Activated naive CD4-positive, alpha-beta T cell (primary cell): ENCODE measurements at places on chromosomes 1 and 21.
A peak's percentile ranks its signal among the peaks of the same experiment; 100 is the strongest.

- no peak for DNase-seq
Observed at GRCh38 chr1:221794079-221794670, 52.3 kb upstream of the DUSP10 start.

- no peak for DNase-seq
Observed at GRCh38 chr1:207966521-207966920, 55.6 kb upstream of the CD34 start.

DNA sequence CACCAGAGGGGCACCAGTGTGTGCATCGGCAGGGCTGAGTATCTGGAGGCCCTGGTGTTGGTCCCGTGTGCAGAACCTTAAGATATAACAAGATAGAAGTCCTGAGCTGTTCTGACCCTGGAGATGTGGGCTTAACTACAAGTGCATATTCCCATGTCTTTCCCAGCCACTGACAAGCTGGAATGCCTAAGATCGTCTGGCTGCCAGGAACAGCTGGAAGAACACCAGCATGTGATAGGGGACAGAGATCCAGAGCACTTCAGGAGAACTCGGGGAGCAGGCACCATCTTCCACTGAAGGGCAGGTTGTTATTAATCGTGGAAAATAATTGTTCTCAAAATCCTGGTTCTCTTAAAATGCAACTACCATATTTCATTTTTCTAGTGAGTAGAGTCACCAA is 419.9 kb upstream of the RUNX1 start:
- no peak for DNase-seq

DNA sequence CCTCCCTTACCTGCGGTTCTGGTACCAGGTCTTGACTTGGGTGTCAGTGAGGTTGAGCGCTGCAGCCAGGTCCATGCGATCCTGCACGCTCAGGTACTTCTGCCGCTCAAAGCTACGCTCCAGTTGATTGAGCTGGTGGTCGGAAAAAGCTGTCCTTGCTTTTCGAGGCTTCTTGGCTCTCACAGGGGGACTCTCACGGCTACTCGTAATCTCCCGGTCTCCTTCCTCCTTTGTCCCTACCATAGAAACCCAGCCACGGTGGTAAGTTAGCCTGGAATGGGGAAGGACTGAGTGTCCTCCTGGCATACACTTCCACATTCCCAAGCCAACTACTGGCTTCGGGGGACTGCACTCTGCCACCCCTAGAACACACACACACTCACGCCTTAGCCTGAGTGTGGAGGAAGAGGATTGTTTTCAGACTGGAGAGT is 2.6 kb downstream of the BARHL2 start:
- DNase-seq = no peak

- DNase-seq = no peak
Observed at GRCh38 chr21:28770867-28771661, 221.6 kb downstream of the LTN1 start.

- DNase-seq = peak; percentile 14
Observed at GRCh38 chr1:109248797-109249629, at the start of gene CELSR2. Gene CELSR2, plus strand, starts transcription at chr1:109249539. Its CDS starts 541 bp downstream, at chr1:109250080.

DNA sequence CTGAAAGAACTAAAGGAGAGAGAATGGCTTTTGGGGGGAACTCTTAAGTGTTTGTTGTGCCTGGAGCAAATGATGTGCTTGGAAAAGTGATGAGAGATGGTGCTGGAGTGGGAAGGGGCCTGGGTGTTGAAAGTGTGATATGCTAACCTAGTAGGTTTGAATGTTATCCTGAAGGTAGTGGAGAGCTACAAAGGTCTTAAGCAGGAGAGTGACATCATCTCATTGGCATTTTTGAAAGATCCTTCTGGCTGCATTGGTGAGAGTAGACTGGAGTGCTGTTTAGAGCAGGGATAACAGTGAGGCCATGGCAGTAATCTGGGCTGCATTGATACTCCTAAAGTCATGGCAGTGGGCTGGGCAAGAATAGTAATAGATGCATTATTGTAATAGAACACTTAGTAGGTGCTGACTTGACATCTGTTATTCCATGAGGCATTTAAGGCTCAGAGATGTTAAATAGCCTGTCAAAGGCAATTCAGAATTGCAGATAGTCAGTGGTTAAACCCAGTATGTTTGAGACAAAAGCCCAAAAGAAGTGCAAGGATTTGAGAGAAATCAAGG is 44.5 kb downstream of the MDM4 start:
- DNase-seq = no peak

- no peak for DNase-seq
Observed at GRCh38 chr1:3741566-3742438, 10.4 kb upstream of the CCDC27 start.
